ENCODE measurements at places on chromosomes 5 and 9.

DNA sequence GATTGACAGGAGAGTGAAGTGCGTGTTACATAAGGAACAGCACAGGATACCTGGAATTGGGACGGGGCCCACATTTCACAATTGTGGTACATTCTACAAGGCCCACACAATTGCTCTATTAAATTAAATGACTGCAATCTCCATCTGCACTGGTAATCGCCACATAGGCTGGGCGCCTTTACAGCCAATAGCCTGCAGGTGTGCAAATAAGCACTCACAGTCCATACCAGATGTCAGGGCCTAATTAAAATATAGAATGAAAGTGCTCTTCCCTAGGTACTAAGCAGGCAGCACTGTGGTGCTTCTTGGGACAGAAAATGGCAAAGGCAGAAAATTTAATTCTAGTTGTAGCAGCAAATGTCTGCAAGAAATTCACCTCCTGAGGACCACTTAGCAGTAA, 82.7 kb downstream of the ATP10B start:
- DNase-seq: no peak

- DNase-seq: no peak
Observed at GRCh38 chr5:7347377-7347776, 48.6 kb upstream of the ADCY2 start.

GRCh38 chr5:146640285-146640896, 124.4 kb upstream of the GPR151 start:
- DNase-seq: no peak

DNA sequence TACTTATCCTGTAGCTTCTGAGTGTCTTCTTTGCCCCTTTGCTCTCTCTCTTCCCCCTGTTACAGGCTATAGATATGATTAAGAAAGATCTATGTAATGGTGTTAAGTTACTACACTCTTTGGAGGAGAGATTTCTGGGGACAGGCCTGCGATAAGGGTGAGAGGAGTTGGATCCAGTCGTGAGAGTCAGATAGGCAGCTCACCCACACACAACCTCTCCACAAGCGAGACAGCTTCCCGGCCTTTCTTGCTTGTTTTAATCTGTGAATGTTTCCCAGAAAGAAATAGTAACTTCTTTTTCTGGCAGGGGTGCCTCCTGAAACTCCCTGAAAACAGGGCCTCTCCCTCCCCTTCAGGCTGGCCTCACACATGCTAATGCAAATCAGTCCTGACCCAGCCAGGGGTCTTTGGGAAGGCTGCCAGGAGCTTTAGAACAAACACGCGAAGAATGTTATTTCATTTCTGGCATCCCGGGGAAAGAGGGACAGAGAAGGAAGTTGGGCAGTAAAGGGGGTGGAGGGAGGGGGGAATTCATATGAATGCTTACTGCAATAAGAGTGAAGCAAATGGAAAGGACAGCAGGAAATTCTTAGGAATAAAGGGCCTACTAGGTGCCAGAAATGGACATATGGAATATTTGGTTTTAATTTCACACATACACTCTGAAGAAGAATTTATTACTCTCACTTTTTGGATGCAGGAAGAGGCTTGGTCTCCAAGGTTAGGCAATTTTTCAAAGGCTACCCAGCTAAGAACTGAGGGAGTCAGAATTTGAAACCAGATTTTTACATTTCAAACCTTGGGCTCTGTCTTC, 215.8 kb upstream of the TRIM32 start:
- DNase-seq: no peak

GRCh38 chr5:32843531-32843895, 132.4 kb downstream of the NPR3 start:
- DNase-seq: no peak

DNA sequence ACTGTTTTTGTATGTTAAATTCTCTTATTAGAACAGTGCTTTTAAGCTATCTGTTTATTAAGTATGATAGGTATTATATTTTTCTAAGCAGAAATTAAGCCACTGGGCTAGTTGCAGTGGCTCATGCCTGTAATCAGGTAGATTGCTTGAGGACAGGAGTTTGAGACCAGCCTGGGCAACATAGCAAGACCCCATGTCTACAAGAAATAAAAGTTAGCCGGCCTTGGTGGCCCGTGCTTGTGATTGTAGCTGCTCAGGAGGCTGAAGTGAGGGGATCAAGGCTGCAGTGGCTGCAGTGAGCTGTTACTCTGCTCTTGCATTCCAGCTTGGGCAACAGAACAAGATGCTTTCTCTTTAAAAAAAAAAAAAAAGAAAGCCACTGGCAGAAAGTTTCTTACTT, 45.0 kb upstream of the LRRC70 start:
- no peak for DNase-seq

- DNase-seq: no peak
Observed at GRCh38 chr9:19201899-19202891, 28.3 kb upstream of the DENND4C start.

DNA sequence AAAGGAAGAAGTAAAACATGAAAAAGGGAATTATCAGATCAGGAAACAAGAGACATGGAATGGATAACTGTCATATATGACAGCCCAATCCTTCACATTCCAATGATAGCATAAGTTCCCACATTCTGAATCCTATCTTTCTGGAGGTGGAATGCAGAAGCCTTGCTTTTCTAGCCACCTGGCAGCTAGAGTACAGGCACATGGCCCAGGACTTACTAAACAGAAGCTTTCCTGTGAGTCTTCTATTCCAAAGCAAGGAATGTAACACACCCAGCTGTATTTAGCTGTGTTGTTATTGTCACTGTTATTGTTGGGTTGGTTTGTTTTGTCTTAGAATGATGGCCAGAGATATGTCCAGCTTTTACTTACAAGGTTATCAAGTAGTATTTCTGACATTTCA, 780.5 kb upstream of the ZNF608 start:
- DNase-seq: no peak

GRCh38 chr5:108579236-108579635, 168.5 kb upstream of the FER start:
- DNase-seq: no peak

DNA sequence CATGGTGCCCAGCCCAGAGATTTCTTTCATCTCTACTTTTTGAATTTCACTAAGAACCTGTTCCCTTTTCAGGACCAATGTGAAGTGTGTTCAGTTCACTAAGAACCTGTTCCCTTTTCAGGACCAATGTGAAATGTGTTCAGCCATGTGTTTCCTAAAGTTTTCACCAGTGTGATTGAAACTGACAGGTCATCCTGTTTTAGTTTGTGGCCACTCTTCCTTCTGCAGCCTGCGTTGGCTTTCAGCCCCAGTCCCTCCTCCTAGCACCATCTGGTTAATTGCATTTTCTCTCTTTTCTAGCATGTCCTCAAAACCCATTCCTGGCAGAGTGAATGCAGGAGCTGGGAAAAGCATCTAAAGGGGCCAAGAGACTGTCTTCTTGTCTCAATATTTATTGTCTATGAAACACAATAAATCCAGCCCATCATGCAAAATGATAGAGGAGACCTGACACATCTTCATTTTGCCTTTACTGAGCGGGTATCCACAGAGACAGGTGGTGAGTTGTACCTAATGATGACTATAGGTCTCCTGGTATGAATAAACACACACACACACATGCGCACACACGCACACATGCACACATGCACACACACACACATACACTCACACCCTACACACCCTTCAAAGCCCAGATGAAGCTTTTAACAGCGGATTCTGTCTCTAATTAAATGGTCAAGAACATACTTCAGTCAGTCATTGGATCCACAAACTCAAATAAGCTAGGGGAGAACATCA, 6.1 kb upstream of the PANK3 start:
- no peak for DNase-seq

DNA sequence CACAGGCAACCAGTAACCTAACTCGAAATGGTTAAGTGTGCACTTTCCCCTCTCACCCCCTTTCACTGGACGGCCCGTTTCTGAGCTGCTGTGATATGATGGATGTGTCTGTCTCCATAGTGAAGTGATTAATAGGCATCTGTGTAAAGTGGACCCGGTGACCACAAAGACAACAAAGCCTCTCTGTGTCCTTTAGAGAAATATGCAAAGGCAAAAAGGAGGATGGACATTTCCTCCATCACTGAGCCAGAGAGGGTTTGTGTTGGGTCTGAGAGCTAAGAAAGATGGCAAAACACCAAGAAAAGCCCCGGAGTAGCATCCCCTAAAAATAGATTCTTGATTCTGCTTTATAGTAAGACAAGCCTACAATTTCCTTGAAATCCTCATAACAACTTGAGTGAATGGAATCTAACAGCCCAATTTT, 120.6 kb downstream of the SEMA6A start:
- DNase-seq: no peak

GRCh38 chr9:85960688-85961093, 19.7 kb downstream of the NAA35 start:
- no peak for DNase-seq

GRCh38 chr9:131404581-131404980, 10.7 kb downstream of the PRRC2B start:
- no peak for DNase-seq

GRCh38 chr5:138024117-138024516, 8.8 kb downstream of the FAM13B start:
- DNase-seq: no peak

GRCh38 chr9:107976767-107977166, 487.2 kb upstream of the KLF4 start:
- DNase-seq: no peak

DNA sequence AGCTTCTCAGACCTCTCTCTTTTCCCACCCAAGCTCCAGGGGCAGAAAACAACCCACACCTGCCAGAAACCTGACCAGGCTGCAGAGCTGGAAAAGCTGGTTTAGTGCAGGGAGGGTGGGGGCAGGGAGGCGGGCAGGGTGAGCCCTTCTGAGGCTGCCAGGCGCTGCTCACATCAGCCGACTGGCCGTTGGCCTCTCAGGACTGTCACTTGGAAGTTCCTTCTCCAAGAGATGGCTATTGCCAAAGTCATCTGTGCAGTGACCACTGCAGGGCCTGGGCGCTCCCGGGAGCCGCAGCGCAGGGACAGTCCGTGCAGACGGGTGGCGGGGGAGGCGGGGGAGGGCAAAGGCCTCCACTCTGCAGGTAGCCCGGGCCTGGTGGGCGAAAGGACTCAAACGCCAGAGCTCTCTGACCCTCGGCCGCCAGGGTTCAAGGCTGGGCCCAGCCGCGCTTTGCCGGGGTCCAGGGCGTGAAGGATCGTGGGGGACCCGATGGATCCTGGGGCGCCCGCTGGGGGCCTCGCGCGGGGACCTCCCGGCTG, 205.0 kb upstream of the IER5L start:
- no peak for DNase-seq

DNA sequence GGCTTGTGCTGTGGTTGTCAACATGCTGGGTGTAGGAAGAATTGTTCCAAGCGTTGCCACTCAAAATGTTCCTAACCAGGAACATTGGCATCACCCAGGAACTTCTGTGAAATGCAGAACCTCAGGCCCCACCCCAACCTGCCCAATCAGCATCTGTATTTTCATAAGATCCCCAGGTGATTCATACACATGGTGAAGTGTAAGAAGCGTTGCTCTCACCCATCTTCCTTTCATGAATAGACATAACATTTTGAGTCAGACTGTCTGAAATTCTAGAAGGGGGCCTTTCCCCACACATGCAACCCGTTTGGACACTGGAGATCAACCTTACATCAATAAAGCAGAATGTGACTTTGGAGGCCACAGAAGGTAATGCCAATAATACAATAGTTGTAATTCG, 9.3 kb upstream of the AFAP1L1 start:
- DNase-seq: no peak

- no peak for DNase-seq
Observed at GRCh38 chr9:128276574-128277270, 646 bp downstream of the SWI5 start.

DNA sequence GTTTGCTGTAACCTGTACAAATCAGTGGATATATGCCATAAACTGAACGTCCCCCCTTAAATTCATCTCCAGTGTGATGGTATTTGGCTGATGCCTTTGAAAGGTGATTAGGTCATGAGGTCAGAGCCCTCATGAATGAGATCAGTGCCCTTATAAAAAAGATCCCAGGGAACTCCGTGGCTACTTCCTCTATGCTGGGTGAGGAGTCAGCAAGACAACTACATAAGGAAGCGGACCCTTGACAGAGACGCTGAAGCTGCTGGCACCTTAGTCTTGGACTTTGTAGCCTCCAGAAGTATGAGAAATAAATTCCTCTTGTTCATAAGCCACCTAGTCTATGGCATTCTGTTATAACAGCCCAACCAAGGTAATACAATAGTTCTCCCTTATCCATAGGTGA, 215.1 kb upstream of the ZNF608 start:
- no peak for DNase-seq

DNA sequence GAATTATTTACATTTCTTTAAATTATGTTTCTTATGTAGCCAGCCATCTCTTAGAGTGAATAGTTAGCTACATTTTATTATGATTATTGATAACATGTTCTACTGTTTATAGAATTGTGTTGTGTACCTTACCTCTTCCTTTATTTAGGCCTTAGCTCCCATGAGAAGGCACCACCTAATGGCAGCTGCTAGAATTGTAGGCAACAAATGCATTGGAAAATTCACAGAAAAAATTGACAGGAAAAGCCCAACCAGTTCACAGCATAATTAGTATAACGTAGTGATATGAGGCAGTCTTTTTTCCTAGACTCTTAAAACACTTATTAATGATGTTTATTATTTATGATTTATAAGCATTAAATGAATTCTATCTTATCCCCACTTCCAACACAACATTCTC, 175.8 kb downstream of the WDR70 start:
- DNase-seq: peak; percentile 7

DNA sequence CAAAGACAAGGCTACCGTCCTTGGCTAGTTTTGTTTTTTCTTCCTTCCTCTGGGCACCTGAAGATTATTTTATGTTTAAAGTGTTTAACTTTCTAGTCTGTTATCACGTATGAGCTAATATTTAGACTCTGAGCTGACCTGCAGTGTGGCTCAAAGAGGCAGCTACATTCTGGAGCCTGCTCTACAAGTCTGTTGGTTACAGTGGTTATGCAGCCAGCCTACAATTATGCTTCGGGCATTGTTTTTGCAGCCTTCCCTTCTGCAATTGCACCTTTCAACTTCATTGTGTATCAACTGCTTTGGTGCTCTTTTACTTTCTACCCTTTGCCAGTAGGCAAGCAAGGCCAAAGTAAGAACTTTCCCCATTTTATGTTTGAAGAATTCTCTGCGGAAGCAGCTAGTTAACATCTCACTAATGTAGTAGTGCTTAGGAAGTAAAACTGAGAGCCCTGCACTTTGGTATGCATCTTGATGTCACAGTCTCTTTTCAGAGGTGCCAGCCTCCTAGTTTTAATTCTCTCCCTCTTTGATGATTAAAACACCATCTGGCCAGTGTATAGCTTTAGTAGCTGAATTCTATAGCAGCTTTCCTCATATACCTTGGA, 322.1 kb downstream of the FAM170A start:
- no peak for DNase-seq

DNA sequence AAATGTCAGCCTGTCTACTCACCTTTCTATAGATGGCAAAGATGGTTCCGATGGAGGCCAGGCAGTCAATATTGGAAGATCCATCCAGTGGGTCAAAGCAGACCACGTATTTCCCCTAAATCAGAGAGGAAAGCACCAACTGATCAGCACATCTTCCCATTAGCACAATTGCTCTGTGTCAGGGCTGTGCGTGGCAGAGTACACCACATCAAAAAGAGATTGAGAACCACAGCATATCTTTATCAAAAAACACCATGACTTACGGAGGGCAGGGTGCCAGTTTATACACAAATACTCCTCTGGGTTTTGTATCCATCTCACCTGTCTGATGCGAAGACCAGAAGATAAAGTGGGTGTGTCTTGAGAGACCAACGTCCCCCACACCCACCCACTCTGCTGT, 9.1 kb downstream of the FBP2 start:
- no peak for DNase-seq
